ENCODE measurements at places on chromosomes 5 and 9.

GRCh38 chr5:124843596-124843899 lies 97.1 kb upstream of the ZNF608 start:
- H3K27ac ChIP-seq: no peak overlapping the region
- no peaks in the 10 kb centered on the region for H3K36me3 ChIP-seq
- no peaks in the 10 kb centered on the region for H3K27me3 ChIP-seq
- no peak for DNase-seq
- no peak overlapping the region for H3K4me3 ChIP-seq

GRCh38 chr5:69416699-69417098 lies 1.8 kb downstream of the MARVELD2 start:
- H3K27ac ChIP-seq: no peak overlapping the region
- H3K4me3 ChIP-seq: no peak overlapping the region
- H3K27me3 ChIP-seq: no peaks in the 10 kb centered on the region
- no peaks in the 10 kb centered on the region for H3K4me1 ChIP-seq

- H3K27me3 ChIP-seq: no peaks in the 10 kb centered on the region
- H3K27ac ChIP-seq: no peak overlapping the region
- H3K4me3 ChIP-seq: no peak overlapping the region
- no peak for DNase-seq
- no peaks in the 10 kb centered on the region for H3K4me1 ChIP-seq
These were observed 553.1 kb downstream of the ZNF608 start for GRCh38 chr5:124193371-124193789.

- DNase-seq: no peak
- H3K4me1 ChIP-seq: no peaks in the 10 kb centered on the region
- no peaks in the 10 kb centered on the region for H3K36me3 ChIP-seq
- H3K4me3 ChIP-seq: no peak overlapping the region
These were observed 580.4 kb upstream of the KLF4 start for GRCh38 chr9:108069991-108070390.

DNA sequence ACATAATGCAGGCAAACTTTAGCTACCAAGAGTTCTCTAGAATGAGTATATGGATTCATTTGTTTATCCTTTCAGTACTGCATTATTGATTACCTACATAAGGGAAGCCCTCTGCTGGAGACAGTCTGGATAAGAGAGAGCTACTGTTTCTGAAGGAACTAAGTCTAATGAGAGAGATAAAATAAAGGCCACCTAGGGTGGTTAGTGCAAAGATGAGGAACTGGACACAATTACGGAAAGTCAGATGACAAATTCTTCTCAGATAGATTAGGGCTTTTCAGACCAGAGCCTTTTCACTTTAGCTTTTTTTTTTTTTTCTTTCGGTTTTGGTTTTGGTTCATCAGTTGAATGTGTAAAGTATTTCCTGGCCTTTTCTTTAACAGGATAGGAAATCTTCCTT lies 31.3 kb downstream of the ISOC1 start:
- DNase-seq: no peak
- H3K36me3 ChIP-seq: no peaks in the 10 kb centered on the region
- H3K27ac ChIP-seq: peak overlapping the region; percentile 32
- no peaks in the 10 kb centered on the region for H3K4me1 ChIP-seq
- no peak overlapping the region for H3K4me3 ChIP-seq

DNA sequence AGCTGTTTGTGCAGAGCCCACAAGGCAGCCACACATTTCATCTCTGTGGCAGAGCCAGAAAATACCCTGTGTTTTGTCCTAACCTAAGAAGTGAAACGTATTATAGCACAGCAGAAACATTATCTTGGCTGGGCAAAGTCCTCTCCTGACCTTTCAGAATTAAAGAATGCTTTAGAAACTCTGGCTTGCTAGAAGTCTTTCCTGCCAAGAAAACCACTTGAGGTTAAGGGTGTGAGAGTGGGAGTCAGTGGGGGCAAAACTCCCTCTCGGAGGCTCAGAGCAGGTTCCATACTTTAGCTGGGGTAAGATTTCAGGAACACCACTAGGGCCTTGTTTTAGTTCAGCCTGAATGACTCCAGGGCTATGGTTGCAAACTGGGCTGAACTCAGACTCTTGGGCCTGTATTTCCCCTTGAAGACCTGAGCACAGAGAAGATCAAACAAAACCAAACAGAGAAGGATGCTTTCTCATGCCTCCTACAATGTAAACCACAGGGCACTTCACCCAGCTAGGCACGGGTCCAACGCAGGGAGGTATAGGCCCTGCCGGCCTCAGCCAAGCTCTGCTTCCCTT lies 48.0 kb downstream of the ZNF366 start:
- H3K4me1 ChIP-seq: no peaks in the 10 kb centered on the region
- no peaks in the 10 kb centered on the region for H3K27me3 ChIP-seq
- no peak for DNase-seq
- H3K36me3 ChIP-seq: no peaks in the 10 kb centered on the region

DNA sequence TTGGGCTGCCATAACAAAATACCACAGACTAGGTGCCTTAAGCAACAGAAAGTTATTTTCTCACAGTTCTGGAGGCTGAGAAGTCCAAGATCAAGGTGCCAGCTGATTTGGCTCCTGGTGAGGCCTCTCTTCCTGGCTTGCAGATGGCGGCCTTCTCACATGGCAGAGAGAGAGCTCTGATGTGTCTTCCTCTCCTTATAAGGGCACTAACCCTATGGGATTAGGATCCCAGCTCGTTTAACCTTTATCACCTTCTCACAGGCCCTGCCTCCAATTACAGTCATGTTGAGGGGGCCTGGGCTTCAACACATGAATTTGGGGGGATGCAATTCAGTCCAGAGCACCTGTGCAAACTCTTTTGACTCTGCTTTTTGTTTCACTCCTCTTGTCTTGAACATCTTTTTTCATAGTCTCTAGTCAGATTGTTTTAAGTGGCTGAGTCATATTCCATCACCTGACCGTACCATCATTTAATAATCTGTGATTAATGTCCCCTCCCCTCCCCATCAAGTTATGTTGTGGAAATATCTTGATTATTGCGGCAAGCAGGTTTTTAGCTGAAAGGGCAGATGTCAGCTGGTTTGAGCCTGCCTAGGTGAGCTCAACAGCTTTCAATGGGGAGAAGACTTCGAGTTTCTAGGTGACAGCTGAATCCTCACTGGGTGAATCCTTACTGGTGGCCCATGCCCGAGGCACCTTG lies 61.8 kb downstream of the NDFIP1 start:
- no peaks in the 10 kb centered on the region for H3K36me3 ChIP-seq
- no peaks in the 10 kb centered on the region for H3K4me1 ChIP-seq
- no peak for DNase-seq
- no peak overlapping the region for H3K4me3 ChIP-seq

GRCh38 chr5:172715421-172715780 lies 55.6 kb downstream of the DUSP1 start:
- H3K27ac ChIP-seq: peak overlapping the region; percentile 69
- no peaks in the 10 kb centered on the region for H3K27me3 ChIP-seq
- no peak for DNase-seq
- H3K36me3 ChIP-seq: no peaks in the 10 kb centered on the region
- no peaks in the 10 kb centered on the region for H3K4me1 ChIP-seq

DNA sequence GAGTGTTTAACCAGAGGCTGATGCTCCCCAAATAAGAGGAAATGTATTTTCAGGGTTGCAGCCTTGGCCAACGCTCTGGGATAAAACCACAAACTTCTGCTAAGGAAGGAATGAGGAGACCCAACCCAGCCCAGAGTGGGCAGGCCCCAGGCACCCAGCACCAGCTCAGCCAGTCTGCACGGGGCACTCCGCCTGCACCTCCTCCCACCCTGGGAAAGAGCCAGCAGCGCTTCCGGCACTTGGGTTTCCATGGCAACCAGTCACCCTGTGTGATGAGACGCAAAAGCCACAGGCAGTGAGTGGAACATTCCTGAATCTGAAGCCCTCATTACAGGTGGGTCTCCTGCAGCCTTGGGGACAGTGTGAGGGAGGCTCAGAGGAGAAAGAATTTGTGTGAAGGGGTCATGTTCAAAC lies 85.2 kb upstream of the ZBTB43 start:
- H3K4me1 ChIP-seq: no peaks in the 10 kb centered on the region
- H3K27ac ChIP-seq: no peak overlapping the region
- no peak overlapping the region for H3K4me3 ChIP-seq
- DNase-seq: no peak
- no peaks in the 10 kb centered on the region for H3K27me3 ChIP-seq
- no peaks in the 10 kb centered on the region for H3K36me3 ChIP-seq

DNA sequence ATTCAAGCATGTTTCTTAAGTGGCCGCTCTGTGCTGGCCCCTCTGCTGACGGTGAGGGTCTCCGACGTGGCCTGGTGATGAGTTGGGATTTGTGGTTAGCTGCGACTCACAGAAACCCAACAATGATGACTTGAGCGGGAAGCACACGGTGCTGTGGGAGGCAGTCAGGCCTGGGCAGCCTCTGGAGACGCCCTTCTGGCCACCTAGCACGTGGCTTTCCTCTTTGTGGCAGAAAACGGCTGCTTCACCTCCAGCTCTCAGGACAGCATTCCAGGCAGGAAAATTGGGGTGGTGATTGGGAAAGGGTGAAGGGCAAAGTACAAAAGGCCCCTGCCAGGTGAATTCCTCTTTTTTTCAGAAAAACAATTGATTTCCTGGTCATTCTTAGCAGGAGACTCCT lies 17.5 kb upstream of the IER5L start:
- no peaks in the 10 kb centered on the region for H3K36me3 ChIP-seq
- no peaks in the 10 kb centered on the region for H3K27me3 ChIP-seq

- H3K4me3 ChIP-seq: peak within 1 kb of the TSS; percentile 57
- no peaks in the 10 kb centered on the region for H3K4me1 ChIP-seq
- no peaks in the 10 kb centered on the region for H3K36me3 ChIP-seq
- no peaks in the 10 kb centered on the region for H3K27me3 ChIP-seq
These were observed at the start of gene EPB41L4A for GRCh38 chr5:112419164-112419985. Gene EPB41L4A, minus strand, starts transcription at chr5:112419277. Its CDS starts 238 bp downstream, at chr5:112419039.

GRCh38 chr5:81246697-81247096 lies 13.6 kb downstream of the CKMT2 start:
- no peaks in the 10 kb centered on the region for H3K36me3 ChIP-seq
- no peak overlapping the region for H3K4me3 ChIP-seq
- DNase-seq: no peak
- H3K27ac ChIP-seq: peak overlapping the region; percentile 42
- no peaks in the 10 kb centered on the region for H3K4me1 ChIP-seq

DNA sequence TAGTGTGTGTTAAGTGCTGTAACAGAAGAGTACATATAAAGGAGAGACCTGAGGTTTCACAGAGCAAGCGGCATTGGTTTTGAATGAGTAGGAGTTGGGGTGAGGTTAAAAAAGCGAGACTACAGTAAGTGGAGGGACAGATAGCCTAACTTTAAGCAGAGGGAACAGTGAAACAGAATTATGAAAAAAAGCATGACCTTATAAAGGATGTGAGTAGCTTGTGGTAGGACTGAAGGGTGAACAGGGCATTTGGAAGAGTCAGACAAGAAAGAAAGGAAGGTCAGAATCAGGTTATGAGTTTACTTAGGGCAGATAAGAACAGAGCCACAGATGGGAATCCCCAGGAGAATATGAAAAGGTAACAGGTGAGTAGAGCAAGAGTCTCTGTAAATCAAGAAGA lies 22.5 kb downstream of the MSANTD3 start:
- H3K27ac ChIP-seq: no peak overlapping the region
- no peaks in the 10 kb centered on the region for H3K27me3 ChIP-seq
- H3K4me3 ChIP-seq: no peak overlapping the region
- no peaks in the 10 kb centered on the region for H3K4me1 ChIP-seq
- no peaks in the 10 kb centered on the region for H3K36me3 ChIP-seq

DNA sequence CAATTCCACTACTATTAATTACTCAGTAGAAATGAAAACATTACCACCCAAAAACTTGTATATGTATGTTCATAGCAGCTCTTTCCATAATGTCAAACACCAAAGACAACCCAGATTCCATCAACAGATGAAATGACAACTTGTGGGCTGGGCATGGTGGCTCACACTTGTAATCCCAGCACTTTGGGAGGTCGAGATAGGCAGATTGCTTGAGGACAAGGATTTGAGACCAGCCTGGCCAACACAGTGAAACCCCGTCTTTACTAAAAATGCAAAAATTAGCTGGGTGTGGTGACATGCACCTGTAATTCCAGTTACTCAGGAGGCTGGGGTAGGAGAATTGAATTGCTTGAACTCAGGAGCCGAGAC lies 11.5 kb downstream of the UIMC1 start:
- no peaks in the 10 kb centered on the region for H3K27me3 ChIP-seq
- no peaks in the 10 kb centered on the region for H3K4me1 ChIP-seq
- no peak for DNase-seq
- no peak overlapping the region for H3K4me3 ChIP-seq
- no peaks in the 10 kb centered on the region for H3K36me3 ChIP-seq
- H3K27ac ChIP-seq: peak overlapping the region; percentile 73

DNA sequence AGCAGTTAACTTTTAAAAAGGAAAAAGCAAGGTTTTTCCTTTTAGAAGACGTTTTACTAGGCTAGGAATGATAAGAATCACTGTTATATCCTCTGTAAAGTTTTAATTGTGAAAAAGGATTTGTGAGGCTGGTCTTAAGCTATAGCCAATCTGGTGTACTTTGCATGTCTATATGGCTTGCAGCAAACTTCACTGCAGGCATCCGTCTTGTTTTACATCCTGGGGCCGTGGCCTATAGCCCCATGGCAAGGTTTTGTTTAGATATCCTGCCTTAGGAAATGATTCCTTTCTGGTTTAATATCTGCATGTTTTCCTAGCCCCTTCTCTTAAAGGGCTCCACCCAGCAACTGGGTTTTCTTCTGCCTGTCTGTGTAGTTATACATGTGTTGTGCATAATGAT lies 272.8 kb downstream of the ICE1 start:
- DNase-seq: no peak
- no peak overlapping the region for H3K4me3 ChIP-seq
- no peaks in the 10 kb centered on the region for H3K27me3 ChIP-seq

- no peaks in the 10 kb centered on the region for H3K36me3 ChIP-seq
- no peak for DNase-seq
- H3K27ac ChIP-seq: no peak overlapping the region
- H3K4me3 ChIP-seq: no peak overlapping the region
These were observed 78.8 kb downstream of the GIN1 start for GRCh38 chr5:103041071-103041676.

GRCh38 chr5:135393691-135394090 lies 5.3 kb downstream of the MACROH2A1 start:
- no peaks in the 10 kb centered on the region for H3K27me3 ChIP-seq
- no peak overlapping the region for H3K4me3 ChIP-seq
- no peak for DNase-seq
- no peaks in the 10 kb centered on the region for H3K36me3 ChIP-seq

DNA sequence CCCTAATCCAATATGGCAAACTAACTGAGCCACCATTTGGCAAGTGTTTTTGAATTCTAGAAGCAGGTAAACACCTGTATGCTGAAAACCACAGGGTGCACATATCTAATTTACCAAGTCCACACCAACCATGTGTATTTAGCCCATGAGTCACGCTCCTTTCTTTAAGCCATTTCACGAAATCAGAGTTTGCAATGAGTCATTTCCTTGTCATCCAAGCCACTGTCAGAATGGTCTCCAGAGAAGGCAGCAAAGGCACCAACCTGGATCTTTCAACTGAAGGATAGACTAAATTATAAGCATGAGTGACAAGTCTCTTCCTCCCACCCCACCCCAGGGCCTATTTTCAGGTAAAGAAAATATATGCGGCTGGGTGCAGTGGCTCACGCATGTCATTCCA lies 110.0 kb downstream of the PAX5 start:
- no peak for DNase-seq
- no peak overlapping the region for H3K4me3 ChIP-seq
- H3K36me3 ChIP-seq: no peaks in the 10 kb centered on the region
- no peaks in the 10 kb centered on the region for H3K4me1 ChIP-seq

All from uterus (tissue), 4 donors.